ENCODE measurements at places on chromosomes 5 and 9.

DNA sequence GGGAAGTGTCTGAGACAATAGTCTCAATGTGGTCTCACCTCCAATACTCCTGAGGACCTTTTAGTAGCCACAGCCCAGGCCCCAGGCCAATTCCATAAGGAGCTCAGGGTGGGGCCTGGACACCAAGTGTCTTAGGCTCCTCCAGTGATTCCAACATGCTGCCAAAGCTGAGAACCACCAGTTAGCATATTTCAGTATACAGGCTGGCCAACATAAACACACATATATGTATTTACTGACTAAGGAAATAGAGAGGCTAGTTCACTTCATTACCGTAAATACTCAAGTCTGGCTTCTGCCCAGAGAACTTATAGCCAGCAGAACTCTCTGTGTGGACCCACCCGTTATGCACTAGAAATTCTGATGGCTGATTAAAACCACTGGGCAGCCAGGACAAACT lies 24.1 kb downstream of the S1PR3 start:
- peak; percentile 40 for DNase-seq

DNA sequence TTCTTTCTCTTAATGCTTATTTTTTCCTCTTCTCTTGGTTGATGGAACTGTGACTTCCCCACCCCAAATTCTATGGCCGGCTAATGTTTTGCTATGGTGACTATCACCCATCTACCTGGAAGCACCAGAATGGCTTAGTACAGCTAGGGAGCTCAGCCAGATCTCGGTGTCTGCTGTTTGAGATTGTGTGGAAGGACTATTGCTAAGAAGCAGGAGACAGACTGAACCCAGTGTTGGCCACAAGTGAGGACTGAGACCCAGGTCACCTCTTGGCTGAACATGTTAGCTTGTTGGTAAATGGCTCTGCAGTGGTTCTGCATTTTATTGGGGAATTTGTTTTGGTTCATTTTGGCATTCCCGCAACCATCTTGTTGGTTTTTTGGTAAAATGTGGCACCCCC lies 2.7 kb downstream of the PRRC2B start:
- no peak for DNase-seq

DNA sequence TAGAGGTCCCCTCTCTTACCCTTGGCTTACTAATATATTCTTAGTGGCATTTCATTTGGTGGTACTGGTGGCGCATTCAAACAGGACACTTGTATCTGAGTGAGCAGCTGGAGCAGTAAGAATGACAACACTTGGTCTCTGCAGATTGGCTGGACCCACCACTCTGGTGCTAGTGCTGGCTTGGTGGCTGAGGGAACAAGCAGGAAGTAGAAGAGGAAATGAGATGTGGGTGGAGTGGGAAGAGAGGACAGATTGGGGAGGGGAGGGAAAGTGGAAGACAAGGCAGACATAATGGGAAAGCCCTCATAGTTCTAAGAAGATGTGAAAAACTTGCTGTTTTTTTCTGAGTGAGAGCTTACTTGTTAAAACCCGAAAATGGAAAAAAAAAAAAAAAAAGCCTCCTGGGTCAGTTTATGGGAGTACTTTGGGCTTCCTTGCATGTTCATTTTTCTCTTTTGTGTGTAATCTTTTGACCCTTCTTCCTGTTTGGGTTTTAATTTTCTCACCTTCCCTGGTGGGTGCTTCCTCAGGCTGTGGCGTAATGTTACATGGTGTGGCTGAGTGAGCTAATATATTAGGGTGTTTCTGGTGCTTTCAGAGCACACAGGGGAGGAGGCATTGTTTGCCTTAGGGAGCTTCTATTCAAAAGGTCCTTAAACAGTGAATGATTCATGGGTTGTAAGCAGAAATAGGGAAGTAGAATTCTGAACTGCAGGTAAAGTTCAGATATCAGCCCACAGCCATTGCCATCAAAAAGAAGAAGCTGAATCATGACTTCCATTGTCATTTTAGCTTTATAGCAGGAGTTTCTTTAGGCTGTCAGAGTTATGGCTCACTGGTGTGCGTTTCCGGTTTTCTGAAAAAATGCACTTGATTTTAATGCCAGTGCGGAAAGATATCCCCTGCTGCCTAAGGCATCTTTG lies 52.3 kb downstream of the TLE4 start:
- DNase-seq, result no peak

DNA sequence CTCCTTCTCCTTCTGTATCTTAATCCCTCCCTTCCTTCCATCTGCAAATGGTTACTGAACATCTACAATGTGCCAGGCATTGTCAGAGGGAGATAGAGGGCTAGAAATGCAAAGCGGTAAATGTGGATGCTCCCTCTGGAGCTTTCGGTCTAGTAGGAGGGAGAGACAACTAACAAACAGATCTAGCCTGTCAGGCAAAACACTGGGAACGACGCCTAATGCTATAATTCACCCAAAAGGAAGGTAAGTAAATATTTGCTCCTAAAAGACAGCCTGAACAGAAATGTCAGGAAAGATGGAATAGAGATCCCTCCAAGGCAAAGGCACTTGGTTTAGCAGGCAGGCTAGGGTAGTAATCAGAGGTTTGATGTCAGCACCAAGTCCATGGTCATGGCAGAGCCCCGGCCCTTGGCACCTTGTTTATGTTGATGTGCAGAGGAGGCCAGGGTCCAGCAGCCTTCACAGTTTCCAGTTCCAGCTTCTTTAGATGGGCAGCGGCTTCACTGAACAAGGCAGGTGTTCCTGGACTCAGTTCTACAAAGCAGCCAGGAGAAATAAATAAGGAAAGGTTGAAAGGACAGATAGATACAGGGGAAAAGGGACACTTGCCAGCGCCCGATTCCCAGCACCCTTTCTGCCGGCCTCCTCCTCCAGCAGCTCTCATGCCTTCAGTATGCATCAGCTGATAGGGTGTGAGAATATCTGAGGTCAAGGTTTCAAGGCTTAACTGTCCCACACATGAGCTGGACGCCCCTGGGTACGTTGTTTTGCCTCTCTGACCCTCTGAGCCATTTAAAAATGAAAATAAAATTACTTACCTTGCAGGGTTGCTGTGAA lies 46.5 kb upstream of the FRRS1L start:
- no peak for DNase-seq

DNA sequence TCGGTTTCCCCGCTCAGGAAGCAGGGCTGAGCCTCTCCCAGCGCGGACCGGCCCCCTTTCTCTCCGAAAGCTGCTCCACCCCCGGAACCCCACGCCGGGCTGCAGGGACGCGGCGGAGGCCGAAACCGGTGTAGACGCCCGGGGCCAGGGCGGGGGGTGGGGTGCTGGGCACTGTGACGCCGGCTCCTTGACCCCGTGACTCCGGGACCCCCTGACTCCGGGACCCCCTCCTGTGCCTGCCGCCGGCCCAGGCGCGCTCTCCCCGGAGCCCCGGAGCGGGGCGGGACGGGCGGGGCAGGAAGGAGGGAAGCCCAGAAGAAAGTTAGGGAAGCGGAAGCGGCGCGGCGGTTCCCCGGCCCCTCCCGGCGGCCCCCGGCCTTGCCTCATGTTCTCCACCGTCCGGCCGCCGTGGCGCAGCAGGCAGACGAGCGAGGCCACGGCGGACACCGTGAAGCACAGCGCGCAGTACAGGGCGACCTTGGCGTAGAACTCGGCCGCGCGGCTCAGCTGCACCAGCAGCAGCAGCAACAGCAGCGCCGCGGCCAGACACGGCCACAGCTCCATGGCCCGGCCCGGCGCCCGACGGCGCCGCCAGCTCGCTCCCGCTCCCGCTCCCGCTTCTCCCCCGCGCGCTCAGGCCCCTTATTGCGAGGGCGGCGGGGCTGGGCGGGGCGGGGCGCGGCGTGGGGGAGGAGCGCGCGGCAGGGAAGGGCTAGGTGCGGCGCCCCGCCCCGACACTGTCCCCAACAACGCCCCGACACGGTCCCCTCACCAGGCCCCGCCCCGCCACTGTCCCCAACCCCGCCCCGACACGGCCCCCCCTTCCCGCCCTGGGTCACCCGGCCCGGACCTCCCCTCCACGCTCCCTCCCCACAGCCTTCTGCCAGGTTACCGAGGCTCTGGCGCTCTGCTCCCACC lies at the start of gene AGPAT2:
Gene AGPAT2, minus strand, starts transcription at position 664 of the 918 bp plus-strand sequence. Its CDS starts 100 bp downstream, at position 564.
- peak; percentile 19 for DNase-seq

- DNase-seq, result no peak
Measured at GRCh38 chr5:2410451-2410850, 341.0 kb downstream of the IRX2 start.

GRCh38 chr5:102498271-102499034 lies at the start of gene SLCO6A1:
SLCO6A1 (minus strand) TSS chr5:102499001; CDS start chr5:102498844, 157 bp downstream.
- no peak for DNase-seq

DNA sequence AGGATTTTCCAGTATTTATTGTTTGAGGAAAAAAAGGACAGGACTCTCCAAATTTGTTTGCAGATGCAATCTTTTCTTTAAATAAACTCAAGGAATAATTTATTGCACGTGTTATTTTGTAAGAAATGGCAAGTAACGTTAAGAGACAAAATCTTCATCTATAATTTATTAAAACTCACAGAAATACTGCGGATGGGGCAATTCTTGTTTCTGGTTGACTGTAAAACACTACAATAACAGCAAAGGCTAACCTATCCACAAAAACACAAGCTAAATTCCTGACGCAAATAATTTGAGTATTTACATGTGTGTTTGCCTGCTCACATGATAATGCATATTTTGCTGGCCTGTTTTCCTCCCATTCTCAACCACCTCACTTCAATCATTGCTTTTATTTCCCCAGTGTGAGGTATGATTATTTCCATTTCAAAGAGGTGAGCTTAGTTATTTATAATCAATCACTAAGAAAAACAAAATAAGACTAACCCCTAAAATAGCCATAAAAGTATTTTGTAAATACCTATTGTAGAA lies 619.4 kb downstream of the PDE4D start:
- no peak for DNase-seq

DNA sequence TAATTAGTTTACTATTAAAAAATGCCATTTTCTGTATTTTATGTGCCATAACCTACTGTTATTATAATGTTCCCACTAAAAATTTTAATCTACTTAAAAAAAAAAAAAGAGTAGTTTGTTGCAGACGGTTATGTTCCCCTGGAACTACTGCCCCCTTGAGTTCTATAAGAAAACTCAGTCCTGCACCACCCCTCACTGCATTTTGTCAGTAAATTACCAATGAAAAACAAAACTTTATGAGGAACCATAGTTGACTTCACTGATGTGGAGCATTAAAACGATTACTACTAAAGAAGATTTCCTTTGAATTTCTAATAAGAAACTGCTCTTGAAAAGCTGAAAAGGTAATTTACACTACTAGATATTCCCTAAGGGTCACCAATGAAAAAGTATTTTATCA lies 288.7 kb downstream of the FBXL17 start:
- peak; percentile 27 for DNase-seq

DNA sequence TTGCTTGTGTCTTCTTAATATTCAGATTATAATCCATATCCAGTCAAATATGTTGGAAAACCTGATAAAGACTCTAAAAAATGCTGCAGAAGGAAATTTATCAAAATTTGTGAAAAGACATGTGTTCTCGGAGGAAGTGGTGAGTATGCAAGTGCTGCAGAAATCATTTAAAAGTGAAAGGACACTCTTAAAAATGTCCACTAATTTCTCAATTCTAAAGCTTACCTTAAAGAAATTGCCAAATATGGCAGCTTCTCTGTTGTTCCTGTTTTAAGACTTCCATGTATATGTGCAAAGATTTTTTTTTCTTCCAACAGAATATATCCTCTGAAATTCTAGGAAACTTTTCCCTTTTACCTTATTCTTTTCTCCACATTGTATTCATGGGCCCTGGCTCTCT lies 32.4 kb downstream of the PTCD2 start:
- DNase-seq, result no peak

GRCh38 chr5:158273035-158273434 lies 414.1 kb upstream of the CLINT1 start:
- no peak for DNase-seq

DNA sequence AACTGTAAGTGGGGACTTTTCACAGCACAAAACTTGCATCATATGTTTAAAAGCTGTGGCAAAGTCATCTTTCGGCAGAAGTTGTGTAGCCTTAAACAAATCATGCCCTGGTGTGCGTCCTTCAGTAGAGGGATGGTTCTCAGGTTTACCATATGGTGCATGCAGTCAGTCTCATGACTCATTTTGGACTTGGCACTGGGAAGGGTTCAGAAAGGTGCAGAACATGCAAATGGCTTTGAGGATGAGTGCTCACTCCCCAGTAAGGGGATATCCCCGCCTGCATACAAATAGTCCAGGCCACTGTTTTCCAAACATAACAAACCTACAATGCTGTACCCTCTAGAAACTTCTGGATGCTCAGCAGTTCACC lies 260.3 kb downstream of the NDUFS4 start:
- DNase-seq, result peak; percentile 18

DNA sequence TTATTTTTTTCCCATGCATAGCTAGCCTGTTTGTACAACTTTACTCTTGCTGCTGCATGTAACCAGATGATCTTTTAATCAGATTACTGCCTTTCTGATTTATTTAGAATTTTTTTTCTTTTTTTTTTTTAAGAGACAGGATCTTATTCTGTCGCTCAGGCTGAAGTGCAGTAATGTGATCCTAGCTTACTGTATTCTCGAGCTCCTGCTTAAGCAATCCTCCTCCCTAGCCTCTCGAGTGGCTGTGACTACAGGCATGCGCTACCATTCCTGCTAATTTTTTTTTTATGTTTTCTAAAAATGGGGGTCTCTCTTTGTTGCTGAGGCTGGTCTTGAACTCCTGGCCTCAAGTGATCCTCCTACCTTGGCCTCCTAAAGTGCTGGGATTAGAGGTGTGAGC lies 9.6 kb downstream of the DCP2 start:
- DNase-seq, result no peak

- DNase-seq, result no peak
Measured at GRCh38 chr9:93036887-93037475, 21.5 kb upstream of the SUSD3 start.

DNA sequence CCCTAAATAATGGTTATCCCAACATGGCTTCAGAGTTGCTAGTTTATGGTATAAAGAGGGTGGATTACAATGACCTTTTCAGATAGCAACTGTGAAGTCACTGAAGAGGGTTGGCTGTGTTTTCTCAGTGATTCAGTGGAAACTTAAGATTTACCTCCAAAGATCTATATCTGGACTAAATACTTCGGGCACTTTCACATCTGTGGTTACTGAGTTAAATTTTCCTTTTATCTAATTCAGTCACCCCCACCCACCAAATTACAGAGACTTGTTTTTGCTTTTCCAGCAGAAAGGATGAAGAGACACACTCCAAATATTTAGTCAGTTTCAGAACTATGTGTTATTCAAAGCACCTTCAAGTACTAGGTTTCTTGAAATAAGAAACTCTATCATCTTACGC lies 573.2 kb downstream of the CCDC171 start:
- peak; percentile 56 for DNase-seq

DNA sequence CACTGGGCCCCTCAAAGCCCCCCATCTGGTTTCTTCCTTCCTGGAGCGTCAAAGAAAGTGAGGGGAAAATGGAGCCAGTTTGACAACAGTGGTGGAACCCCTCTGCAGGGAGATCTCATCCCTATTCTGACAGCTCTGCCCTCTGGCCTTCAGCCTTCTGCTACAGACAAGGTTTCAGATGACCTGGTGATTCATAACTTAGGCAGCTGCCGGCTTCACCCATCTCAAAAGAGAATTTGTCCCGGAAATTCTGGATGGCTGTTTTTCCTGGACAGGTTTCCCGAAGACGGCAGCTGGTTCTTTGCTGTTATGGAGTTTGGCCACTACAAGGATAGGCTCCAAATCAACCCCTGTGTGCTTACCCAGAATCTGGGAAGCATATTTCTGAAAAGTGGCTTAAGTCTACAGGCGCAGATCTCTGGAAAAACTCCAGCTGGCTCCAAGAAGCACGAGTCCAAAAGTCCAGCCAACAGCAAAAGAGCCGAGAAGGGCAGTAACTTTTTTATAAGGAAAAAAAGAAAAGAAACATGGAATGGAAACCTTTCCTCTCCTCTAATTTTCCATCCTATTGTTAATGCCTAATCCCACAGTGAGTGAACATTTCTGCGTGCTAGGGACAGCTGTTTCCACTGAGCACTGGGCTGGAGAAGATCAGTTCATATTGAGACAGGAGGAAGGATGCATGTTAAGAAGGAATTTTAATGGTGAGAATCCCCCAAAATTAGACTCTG lies 54.5 kb downstream of the ZNF366 start:
- DNase-seq, result peak; percentile 90

Measured in fibroblast of upper back skin (primary cell).